ENCODE measurements at places on chromosomes 16 and 17.

DNA sequence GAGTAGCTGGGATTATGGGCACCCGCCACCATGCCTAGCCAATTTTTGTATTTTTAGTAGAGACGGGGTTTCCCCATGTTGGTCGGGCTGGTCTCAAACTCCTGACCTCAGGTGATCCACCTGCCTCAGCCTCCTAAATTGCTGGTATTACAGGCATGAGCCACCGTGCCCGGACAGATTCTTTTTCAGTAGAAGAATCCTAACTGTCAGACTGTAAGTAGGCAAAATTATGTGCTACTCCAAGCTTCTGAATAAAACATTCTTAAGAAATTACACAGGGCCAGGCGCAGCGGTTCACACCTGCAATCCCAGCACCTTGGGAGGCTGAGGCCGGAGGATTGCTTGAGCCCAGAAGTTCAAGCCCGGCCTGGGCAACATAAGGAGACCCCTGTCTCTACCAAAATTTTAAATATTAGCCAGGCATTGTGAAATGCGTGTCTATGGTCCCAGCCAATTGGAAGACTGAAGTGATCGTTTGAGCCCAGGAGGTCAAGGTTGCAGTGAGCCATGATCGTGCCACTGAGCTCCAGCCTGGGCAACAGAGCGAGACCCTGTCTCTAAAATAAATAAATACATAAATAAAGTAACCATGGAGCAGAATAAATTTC lies 66.7 kb upstream of the KIFC3 start:
- no peak for DNase-seq

- DNase-seq = peak; percentile 68
Observed at GRCh38 chr17:19242926-19243325, 5.8 kb downstream of the EPN2 start.

DNA sequence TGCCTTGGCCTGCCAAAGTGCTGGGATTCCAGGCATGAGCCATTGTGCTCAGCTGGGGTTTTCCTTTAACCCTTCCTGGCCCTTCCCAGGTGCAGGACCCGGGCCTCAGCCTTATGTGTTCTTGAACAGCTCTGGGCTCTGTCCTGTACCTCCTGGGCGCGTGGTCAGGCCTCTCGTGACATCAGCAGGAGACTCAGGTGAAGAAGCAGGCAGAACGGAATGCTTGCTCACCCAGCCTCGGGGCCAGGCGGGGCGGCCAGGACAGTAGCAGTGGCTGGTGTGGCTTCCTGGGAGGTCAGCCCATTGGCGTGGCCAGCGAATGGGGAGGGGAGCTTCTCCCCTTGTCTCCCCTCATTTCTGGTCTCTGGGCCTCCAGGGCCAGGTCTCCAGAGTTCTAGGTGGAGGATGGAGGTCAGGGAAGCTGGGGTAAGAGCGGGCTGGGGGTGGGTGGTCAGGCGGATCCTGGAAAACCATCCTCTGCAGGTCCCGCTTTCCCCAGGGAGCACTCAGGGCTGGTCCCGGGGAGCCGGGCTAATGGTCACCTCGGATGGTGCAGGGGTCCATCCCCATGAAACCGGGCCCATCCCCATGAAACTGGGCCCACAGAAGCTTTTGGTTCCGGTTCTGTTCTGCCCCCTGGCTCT lies 281.5 kb downstream of the SEC14L1 start:
- DNase-seq = no peak

DNA sequence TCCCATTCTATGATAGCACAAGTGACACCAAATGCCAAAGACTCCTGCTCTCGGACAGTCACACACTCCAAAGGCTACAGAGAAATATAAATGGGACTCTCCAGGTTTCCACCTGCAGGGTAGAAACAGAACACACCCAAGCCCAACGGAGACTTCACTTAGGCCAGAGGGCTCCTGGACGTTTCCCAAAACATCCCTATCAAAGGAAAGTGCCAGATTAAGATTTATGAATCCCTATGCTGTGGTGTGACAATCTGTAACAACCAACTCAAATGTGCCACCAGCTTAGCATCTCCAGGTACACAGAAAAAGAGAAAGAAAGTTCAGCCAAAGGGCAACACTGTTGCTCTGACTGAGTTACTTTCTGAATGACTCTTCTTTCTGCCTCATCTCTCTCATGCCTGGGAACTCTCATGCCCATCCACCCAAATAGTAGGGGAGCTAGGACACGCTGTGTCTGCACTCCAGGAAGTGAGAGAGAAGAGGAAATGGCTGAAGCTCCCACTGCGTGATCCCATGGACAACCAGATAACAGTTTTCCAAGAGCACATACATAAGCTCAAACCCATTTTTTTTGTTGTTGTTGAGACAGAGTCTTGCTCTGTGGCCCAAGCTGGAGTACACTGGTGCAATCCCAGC lies 49.7 kb downstream of the SMG6 start:
- DNase-seq = no peak

All from NCI-H524 (cell line).